ENCODE measurements at places on chromosomes 11 and 22. TPM values are rescaled to one million over a fixed set of nuclear protein-coding genes. Genes with fewer than 3 reads are reported as not detected.

HPX gene
- 1.0 TPM for total RNA-seq

HEPHL1 gene
- not detected for total RNA-seq

OR4P4 gene
- not detected for total RNA-seq

COX8A gene
- 593 TPM for total RNA-seq

GPR152 gene
- not detected for total RNA-seq

MS4A6E gene
- total RNA-seq, result not detected

PRRG4 gene
- 3.1 TPM for total RNA-seq

- no peak for DNase-seq
These were observed 111.2 kb downstream of the CD44 start for GRCh38 chr11:35250192-35250591.

DNA sequence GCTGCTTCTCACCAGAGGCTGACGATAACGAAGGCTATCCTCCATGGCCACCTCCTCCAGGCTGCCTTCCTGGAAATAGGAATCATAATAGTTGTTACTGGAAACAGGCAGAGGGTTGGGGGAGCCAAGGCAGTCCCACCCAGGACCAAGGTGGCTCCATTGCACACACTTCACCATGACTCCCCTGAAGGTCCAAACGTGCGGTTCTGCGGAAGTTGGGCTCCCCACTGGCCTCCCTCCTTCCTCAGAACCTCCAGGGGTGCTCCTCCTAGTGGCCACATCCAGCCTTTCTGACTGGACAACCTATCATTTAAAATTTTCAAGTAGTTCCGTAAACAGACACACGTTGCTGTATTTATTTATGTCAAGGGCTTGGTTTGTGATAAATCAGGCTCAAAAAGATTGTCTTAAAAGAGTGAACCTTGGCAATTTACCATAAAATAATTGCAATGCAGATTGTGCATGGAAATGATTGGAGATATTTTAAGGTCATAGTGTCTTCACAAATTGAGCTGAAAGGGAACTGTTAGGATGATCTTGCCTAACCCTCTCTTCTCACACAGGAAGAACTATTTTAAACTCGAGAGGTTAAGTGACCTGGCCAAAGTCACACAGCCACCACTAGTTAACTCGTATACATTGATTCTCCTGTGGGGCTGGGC is 1.4 kb upstream of the TCN2 start:
- no peak for DNase-seq

- DNase-seq, result no peak
These were observed at the start of gene YPEL4 for GRCh38 chr11:57649826-57650738. Gene YPEL4 (minus strand): TSS chr11:57649912. CDS start chr11:57647107, 2,805 bp downstream.

DNA sequence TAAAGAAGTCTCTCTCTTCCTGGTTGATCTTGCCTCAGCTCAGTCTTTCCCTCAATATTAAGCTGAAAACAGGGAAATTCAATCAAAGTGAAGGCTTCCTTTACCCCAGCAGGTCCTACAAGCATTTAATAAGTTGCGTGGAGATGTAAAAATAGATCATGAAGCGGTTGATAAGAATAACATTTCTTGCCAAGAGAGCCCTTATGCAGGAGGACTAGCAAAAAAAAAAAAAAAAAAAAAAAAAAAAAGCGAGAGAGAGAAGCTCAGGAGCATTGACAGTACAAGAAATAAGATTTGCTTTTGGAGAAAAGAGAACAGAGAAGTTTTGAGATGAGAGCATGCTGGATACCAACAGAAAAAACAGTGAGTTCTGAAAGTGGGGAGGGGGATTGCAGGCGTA is 112.2 kb upstream of the CLMP start:
- DNase-seq, result no peak

DNA sequence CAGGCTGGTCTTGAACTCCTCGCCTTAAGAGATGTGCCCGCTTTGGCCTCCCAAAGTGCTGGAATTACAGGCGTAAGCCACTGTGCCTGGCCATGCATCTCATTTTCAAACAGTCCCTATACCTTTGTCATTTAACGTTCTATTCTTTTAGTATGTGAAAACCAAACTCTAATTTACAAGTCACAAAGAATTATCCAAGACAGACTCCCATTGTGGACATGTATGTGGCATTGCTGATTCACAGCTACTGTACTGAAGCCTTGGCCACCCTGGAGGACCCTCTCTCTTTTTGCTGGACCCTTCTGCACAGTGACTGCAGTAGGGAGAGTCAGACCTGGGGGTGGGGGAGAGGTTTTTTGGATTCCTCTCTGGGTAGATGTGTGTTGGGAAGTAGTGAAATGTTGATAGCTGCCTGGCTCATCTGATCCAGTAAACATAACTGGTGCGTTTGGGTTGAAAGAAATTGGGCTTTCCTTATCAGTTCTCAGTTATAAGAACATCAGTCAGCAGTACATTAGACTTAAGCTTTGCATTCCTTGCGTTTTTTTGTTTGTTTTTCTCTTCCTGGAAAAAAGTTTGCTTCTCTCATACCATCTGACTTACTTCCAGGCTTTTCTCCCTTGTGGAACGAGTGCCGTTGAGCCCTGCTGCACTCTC is 65.9 kb downstream of the MED15 start:
- DNase-seq, result no peak

GRCh38 chr11:9972989-9973388 is 309.1 kb downstream of the SWAP70 start:
- no peak for DNase-seq

GRCh38 chr11:55726715-55727324 is 46.4 kb upstream of the OR5D13 start:
- no peak for DNase-seq

GRCh38 chr22:19855504-19856409 is 1.1 kb upstream of the GNB1L start:
- no peak for DNase-seq

DNA sequence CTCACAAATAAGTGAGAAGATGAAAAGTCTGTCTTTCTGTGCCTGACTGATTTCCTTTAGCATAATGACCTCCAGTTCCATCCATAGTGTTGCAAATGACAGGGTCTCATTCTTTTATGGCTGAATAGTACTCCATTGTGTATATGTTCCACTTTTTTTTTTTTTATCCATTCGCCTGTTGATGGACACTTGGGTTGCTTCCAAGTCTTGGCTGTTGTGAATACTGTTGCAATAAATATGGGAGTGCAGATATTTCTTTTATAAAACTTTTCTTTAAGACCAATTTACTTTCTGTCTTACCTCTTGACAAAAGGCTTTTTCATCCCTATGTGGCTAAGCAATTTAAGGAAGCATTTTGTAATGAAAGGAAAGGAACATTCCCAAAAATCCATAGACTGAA is 104.6 kb downstream of the MUC15 start:
- no peak for DNase-seq

DNA sequence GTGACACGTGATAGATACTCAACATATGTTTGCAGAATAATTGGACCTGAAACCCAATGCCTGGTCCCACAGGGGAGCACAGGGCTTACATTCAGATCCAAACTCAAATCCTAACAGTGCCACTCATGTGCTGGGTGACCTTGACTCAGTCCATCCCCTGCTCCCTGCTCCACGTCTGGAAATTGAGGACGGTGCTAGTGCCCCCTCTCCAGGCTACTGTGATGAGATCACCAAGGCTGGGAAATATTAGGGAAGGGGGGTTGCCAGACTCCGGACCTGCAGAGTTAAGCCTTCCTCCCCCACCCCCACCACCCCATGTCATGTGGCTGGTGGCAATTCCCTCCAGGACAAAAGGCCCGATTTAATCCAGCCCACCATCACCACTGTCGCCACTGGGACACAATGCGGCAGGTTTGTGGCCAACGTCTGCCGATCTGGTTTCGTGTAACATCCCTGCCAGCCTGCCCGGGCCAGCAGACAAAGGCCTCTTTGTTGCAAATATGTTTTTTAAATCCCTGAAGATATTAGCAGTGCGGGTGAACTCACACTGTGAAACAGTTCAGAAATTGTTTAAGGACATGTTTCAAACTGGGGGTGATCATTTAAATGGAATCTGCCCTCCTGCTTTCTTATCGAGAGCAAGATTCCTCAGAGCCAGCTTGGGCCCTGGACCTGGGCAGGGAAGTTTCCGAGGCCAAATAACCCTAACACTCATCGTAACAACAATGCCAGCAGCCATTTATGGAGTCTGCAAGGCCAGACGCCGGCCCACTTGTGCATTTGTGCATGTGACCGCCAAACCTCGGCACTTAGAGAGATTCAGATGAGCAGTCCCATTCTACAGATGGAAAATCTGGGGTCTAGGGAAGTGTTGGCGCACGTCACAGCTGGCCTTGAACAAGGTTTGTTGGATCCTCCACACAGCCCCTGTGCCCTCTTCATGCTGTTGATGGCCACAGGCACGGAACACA is 19.6 kb upstream of the MN1 start:
- no peak for DNase-seq

DNA sequence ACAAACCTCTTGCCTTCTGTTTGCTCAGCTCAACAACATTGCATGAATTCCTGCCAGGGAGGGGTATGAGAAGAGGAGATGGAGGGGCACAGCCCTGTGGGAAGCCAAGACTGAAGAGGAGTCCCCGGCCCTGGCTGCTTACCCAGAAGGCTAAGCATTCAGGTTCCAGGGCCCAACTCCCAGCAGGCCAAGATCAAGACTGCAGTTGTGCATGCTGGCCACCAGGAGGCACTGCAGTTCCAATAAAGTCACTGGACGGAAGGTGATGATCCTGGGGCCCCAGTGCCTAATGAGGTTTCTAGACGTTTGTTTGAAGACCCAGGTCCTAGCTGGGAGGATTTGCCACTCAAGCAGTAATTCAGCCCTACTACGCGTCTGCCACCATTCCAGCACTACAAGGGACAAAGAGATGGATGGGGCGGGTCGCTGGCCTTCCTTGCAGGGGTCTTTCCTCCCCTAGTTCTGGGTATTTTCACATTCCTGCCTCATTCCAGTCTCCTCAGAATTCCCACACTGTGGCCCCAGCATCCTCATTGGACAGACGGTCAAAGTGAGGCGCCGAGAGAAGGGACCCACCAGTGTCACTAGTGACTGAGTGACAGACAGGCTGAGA is 23.6 kb downstream of the ALX4 start:
- DNase-seq, result no peak

DNA sequence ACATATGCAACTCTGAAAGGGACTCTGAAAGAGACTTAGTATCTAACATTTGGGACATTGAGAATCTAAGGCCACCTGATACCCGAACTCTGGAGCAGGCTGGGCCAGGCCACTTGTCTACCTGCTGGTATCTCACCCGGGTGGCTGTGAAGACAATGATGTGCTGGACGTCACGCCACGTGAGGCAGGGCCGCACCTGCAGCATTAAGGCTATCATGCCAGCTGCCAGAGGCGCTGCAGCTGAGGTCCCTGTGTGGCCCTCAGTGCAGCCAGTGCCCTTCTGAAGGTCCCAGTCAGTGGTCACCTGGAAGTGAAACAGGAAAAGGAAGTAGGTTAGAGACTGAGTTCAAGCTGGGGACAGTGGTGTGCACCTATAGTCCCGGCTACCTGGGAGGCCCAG is 12.4 kb downstream of the PCSK7 start:
- DNase-seq, result no peak

DNA sequence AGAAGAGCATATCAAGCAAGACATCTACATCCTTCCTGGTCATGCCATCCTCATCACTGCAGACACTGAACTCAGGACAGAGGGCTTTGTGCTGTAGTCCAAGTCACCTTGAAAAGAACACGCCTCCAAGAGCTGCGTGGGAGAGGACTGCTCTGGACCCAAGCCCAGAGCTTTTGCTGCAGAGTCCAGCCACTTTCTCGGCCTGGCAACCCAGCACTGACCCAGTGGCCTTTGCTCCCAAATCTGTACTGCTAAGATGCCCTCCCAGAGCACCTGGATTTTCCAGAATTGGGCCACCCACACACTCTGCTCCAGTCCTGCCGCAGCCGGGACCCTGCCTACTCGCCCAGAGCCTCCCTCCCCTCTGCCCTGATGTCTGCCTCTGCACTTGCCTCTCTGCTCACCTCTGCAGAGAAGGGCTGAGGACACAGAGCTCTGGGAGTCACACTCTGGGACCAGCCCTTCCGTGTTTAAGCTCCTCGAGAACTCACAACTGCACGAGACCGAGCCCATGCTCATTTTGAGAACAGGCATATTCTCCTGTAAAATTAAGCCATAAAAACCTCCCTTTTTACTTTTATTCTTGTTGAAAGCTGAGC is 83.8 kb upstream of the CSNK2A3 start:
- no peak for DNase-seq

DNA sequence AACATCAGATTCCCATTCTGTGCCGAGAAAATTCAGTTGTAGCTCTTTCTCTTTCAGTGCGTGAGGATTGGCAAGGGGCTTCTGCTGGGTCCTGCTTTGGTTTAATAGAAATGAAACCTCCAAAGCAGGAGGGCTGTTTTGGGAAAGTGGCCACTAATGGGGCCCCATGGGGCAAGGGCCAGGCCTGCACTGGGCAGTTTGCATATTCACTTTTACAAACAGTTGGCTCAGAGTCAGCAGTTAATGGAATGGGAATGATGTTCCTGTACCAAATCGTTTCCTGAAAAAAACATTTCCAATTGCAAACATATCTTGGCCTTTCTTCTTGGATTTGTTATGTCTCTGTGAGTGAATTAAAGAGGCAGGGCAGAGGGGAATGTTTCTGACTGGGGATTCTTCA is 92.1 kb downstream of the PARVA start:
- DNase-seq, result no peak

DNA sequence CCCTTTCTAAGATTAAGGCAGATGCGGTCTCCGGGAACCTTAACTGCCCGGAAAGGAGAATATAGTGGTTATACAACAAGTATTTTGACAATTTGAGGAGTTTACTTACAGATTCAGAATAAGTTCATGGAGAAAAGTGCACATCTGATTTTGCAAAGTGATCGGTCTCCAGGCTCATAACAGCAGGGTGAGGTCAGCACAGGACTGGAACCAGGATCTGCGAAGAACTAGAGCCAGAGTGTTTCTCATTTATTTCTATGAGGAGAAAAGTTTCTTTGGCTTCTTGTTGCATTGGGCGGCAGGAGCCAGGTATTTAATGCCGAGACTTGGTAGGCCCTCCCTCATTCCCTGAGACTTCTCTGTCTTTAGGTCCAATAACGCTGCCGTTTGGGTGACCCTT is 3.7 kb downstream of the ADAMTS15 start:
- no peak for DNase-seq

DNA sequence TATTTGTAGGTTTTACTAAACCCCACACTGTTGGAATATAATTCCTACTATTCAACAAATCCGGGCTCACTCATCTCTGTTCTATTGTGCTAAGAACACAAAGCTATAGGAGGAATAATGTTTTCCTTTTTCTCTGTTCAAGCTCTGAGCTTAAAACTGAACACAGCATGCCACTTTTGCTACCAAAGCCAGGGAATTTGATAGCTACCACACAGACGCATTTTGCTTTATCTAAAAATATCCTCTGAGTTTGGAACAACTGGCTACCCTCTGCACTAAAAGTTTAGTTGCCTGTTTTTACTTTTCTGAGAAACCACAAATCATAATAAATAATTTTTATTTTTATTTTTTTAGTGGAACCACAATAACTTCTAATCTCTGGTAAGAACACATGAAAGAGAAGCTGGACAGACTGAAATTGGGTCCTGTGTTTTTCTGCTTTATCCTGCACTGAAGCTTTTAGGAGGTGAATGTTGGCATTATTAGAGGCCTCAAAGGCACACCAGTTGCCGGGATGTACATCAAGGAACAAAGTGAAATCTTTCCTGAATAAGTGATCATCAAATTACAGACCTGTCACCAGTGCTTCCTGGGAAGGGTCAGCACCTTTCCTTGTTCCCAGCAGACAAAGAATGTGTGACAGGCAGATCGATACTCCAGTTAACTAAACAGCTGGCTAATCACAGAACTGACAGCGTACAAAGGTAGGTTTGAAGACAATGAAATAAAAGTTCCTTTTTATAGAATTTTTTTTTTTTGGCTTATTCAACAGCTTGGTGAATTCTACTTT is 523.2 kb upstream of the TENM4 start:
- no peak for DNase-seq

GRCh38 chr22:23088199-23088604 is 17.9 kb downstream of the GNAZ start:
- no peak for DNase-seq

- DNase-seq, result no peak
These were observed 18.2 kb upstream of the SYTL2 start for GRCh38 chr11:85829172-85829571.
